CD8-positive, alpha-beta memory T cell (primary cell): ENCODE measurements at places on chromosomes 12 and 14. TPM values are rescaled to one million over a fixed set of nuclear protein-coding genes. Genes with fewer than 3 reads are reported as not detected.

The DICER1 gene
- total RNA-seq = 57.9 TPM

The SEC23A gene
- 37.4 TPM for total RNA-seq

The NUMB gene
- 36.5 TPM for total RNA-seq

The GLI1 gene
- 0.55 TPM for total RNA-seq

The LIN7A gene
- total RNA-seq = not detected

The TAS2R9 gene
- not detected for total RNA-seq

DNA sequence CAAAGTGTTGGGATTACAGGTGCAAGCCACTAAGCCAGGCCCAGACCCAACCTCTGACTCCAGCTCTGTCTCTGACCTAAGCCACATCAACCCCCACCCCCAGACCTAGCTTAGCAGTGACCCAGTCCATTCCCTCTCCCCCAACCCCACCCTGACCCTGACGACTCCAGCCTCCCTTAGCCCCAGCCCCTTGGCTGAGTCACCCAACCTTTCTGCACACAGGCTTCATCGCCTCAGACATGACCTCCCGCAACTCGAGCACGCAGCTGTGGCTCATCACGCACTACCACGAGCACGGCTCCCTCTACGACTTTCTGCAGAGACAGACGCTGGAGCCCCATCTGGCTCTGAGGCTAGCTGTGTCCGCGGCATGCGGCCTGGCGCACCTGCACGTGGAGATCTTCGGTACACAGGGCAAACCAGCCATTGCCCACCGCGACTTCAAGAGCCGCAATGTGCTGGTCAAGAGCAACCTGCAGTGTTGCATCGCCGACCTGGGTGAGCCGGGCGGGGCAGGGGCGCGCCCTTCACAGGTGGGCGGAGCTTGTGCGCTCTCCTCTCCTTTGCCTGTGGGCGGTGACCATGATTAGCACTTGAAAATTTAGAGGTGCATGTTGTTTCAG lies 7.8 kb downstream of the ACVRL1 start:
- no peak for DNase-seq

- DNase-seq = peak; percentile 17
Measured at GRCh38 chr14:100098171-100098570, 32.9 kb downstream of the EVL start.

GRCh38 chr14:49970474-49971147 lies 77.7 kb downstream of the ARF6 start:
- no peak for DNase-seq

GRCh38 chr12:124123296-124124000 lies 150.4 kb downstream of the ZNF664 start:
- DNase-seq = no peak

- no peak for DNase-seq
Measured at GRCh38 chr14:85442996-85443395, 86.9 kb upstream of the FLRT2 start.

DNA sequence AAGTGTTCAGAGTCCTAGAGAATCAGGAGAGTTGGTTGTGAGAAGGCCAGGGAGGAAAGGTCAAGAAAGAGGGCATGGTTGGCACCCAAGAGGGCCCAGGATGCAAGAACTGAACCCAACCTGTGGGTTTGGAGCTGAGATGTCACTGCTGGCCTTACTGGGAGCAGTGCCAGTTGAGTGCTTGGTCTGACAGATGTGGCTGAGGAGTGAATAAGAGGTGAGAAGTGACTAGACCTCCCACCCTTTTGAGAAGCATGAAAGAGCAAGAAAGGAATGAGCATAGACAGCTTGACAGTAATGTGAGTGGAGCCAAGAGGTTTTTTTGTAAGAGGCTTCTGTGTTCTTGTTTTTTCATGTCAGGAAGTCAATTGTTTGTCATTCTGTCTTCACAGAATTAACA lies 95.3 kb downstream of the FGD4 start:
- peak; percentile 48 for DNase-seq

GRCh38 chr12:103751600-103751999 lies 89.4 kb downstream of the NT5DC3 start:
- DNase-seq = no peak

- DNase-seq = no peak
Measured at GRCh38 chr12:50252977-50253602, 30.2 kb downstream of the LIMA1 start.

GRCh38 chr12:56941299-56942017 lies 7.2 kb upstream of the SDR9C7 start:
- DNase-seq = no peak

GRCh38 chr12:96265836-96266235 lies 71.7 kb downstream of the ELK3 start:
- no peak for DNase-seq

DNA sequence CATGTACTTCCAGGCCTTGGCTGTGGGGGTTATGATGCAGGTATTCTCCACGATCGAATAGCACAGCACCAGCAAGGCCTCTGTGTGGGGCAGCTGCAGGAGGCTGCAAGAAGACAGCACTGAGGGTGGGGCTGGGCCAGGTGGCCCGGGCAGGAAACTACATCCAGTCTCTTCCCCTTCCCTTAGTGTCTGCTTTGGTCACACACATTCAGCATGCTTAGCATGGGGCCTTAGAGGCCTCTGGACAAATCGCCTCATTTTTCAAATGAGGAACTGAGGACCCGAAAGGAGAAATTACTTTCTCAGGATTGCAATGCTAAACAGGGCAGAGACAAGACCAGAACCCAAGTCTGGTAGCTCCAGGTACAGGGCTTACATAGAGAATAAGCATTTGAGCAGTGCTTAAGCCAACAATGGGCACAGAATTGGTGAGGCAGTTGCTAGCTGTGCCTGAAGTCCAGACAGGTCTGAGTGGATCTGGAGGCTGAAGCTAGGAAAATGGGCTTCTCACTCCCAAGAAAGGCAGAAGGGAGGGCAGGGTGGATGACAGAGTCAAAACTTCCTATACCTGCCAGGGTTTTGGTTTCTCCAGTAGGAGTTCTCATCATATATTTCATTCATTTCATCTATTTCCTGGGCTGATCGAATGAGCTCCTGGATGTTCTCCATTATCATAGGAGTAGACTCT lies 3.5 kb downstream of the ACRBP start:
- DNase-seq = no peak

DNA sequence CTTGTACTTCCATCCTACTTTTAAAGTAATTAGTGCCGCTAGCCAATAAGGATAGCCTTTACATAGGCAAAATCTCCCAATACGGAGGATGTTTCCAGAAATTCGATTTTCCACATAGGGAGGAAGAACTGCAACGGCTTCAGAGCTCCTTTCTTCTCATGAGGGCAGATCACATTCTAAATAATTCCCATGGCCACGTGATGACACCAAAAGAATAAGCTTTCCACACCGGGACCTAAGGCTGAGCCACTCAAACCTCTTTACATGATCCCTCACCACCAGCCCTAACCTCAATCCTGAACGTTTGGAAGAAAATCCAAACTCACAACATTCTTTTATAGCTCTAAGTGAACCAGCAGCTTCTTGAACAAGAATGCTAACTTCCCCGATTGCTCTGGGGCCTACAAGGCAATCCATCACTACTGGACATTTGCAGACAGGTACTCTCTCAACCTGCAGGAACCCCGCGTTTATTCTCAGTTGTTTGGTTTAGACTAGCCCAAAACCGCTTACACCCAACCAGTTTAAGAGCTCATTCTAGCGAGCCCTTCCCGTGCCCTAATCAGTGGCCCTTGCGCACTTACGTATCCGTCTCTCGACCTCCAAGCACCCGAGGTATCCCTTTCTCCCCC lies 884 bp downstream of the CAPRIN2 start:
- DNase-seq = no peak

DNA sequence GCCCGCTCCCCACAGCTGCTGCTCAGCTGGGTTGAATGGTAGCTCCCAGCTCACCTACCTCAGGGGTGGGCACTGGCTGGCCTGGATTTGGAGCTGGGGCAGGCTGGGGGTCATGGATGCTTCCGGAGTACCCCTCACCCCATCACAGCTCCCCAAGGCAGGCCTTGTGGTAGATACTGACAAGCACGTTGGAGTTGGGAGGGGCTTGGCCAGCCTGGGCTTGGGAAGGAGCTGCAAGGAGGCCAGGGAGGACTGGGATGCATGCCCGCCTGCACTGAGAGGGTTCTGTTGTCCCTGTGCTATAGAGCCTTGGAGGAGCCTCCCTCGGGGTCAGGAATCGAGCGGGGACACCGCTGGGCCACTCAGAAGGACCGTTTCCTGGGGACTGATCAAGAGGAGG lies 14.2 kb downstream of the TMEM63C start:
- DNase-seq = no peak

GRCh38 chr14:22520796-22521195 lies 68.2 kb downstream of the DAD1 start:
- DNase-seq = no peak

GRCh38 chr12:48956279-48957140 lies 777 bp downstream of the ARF3 start:
- no peak for DNase-seq
